ENCODE measurements at places on chromosomes 6 and 20. TPM values are rescaled to one million over a fixed set of nuclear protein-coding genes. Genes with fewer than 3 reads are reported as not detected.
A peak's percentile ranks its signal among the peaks of the same experiment; 100 is the strongest.

- H3K4me1 ChIP-seq = peaks cover 29% of the 10 kb centered on the region
- peak overlapping the region; percentile 88 for H3K4me3 ChIP-seq
- peak overlapping the region; percentile 86 for H3K27ac ChIP-seq
- H3K36me3 ChIP-seq = peaks cover 29% of the 10 kb centered on the region
Measured at GRCh38 chr6:57048577-57048976, 2.1 kb downstream of the KIAA1586 start.

Gene SLC35D3
- not detected for total RNA-seq

Gene RING1
- 19.6 TPM for total RNA-seq

- no peaks in the 10 kb centered on the region for H3K27me3 ChIP-seq
- H3K27ac ChIP-seq = no peak overlapping the region
- H3K4me1 ChIP-seq = no peaks in the 10 kb centered on the region
- DNase-seq = no peak
- H3K4me3 ChIP-seq = no peak overlapping the region
Measured at GRCh38 chr6:11668455-11668854, 110.1 kb downstream of the ADTRP start.

- no peak for DNase-seq
- no peak overlapping the region for H3K4me3 ChIP-seq
- no peak overlapping the region for H3K27ac ChIP-seq
Measured at GRCh38 chr6:156943816-156944215, 166.6 kb downstream of the ARID1B start.

Gene ARMC12
- 0.69 TPM for total RNA-seq

- H3K27ac ChIP-seq = no peak overlapping the region
- H3K36me3 ChIP-seq = no peaks in the 10 kb centered on the region
- H3K4me3 ChIP-seq = no peak overlapping the region
Measured at GRCh38 chr6:163963205-163964120, 548.9 kb downstream of the QKI start.

- no peak for DNase-seq
- H3K36me3 ChIP-seq = no peaks in the 10 kb centered on the region
- no peak overlapping the region for H3K4me3 ChIP-seq
Measured at GRCh38 chr6:101545191-101545590, 151.7 kb downstream of the GRIK2 start.

GRCh38 chr6:44263354-44264100, 1.8 kb downstream of the NFKBIE start:
- H3K4me1 ChIP-seq = peaks cover 31% of the 10 kb centered on the region
- H3K36me3 ChIP-seq = peaks cover 10% of the 10 kb centered on the region
- peak overlapping the region; percentile 82 for H3K27ac ChIP-seq
- H3K4me3 ChIP-seq = peak overlapping the region; percentile 96
- H3K27me3 ChIP-seq = peaks cover 5% of the 10 kb centered on the region

DNA sequence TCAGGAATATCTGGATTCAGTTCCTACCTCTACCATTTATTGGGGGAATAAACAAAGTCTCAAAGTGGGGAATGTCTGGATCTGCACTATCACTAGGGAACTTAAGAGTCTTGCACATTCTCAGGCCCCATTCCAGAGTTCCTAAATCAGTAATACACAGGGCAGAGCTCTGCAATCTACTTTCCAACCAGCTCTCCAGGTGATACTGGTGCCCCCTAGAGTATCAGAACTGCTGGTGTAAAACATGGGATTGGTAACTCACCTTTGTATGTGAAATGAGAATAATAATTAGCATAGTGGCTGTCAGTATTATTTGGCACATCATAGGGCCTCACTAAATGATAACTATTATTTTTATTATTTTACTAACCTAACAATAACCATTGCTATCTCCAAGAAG, 278.8 kb upstream of the IMPG1 start:
- H3K36me3 ChIP-seq = no peaks in the 10 kb centered on the region
- H3K27ac ChIP-seq = no peak overlapping the region
- H3K27me3 ChIP-seq = peaks cover 2% of the 10 kb centered on the region
- DNase-seq = no peak

DNA sequence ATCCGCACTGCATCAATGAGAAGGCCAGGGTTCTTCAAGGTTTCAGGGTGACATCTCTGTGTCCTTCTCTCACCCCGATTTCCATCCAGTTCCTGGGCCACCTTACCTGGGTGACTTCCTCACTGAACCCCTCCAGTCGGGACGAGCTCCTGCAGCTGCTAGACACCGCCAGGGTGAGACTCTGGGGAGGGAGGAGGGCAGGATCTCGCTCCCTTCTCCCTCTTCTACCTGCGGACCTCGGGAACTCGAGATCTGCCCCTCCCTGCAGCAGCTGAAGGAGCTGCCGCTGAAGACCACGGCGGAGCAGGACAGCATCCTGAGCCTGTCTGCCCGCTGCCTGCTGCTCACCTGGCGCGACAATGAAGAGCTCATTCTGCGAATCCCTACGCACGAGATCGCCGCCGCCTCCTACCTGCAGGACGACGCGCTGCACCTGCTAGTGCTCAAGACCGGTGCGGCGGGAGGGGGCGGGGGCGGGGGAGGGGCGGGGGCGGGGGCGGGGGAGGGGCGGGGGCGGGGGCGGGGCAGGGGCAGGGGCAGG, 7.5 kb downstream of the CCM2L start:
- no peak overlapping the region for H3K27ac ChIP-seq
- peaks cover 20% of the 10 kb centered on the region for H3K4me1 ChIP-seq
- peak overlapping the region; percentile 77 for H3K4me3 ChIP-seq

DNA sequence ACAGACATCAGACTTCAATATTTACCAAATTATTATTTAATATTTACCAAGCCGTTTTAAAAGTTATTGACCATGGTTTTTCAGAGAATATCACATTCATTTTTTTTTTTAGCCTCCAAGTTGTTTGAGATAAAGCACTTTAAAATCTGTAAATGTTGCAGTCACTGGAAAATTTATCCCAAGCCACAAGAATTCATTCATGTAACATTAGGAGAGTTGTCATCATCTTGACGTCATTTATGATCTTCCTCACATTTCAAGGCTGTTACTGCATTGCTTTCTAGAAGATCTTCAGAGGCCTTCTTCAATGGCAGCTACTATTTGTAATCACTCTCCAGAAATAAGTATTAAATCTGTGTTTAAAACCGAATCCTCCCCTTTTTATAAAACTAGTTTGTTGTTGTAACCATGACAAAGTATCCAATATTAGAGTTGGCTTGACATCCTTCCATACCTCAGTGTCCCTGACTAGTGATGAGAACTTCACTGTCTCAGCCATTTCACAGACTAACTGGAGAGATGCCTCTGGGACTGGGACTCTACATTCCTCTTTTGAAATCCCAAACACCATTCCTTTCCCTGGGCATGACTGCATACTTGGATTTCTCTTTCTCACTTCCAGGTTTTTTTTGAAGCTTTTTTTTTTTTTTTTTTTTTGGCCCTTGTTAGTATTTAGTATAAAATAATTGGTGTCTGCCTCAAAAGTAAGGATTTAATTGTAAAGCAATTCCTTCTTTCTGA, 100.1 kb downstream of the ZFAND3 start:
- no peak overlapping the region for H3K4me3 ChIP-seq
- H3K27ac ChIP-seq = peak overlapping the region; percentile 53
- peaks cover 4% of the 10 kb centered on the region for H3K27me3 ChIP-seq
- H3K4me1 ChIP-seq = peaks cover 13% of the 10 kb centered on the region
- H3K36me3 ChIP-seq = peaks cover 3% of the 10 kb centered on the region

- H3K27ac ChIP-seq = no peak overlapping the region
- DNase-seq = no peak
Measured at GRCh38 chr20:152131-152530, 5.1 kb upstream of the DEFB127 start.

Gene MLIP
- not detected for total RNA-seq

DNA sequence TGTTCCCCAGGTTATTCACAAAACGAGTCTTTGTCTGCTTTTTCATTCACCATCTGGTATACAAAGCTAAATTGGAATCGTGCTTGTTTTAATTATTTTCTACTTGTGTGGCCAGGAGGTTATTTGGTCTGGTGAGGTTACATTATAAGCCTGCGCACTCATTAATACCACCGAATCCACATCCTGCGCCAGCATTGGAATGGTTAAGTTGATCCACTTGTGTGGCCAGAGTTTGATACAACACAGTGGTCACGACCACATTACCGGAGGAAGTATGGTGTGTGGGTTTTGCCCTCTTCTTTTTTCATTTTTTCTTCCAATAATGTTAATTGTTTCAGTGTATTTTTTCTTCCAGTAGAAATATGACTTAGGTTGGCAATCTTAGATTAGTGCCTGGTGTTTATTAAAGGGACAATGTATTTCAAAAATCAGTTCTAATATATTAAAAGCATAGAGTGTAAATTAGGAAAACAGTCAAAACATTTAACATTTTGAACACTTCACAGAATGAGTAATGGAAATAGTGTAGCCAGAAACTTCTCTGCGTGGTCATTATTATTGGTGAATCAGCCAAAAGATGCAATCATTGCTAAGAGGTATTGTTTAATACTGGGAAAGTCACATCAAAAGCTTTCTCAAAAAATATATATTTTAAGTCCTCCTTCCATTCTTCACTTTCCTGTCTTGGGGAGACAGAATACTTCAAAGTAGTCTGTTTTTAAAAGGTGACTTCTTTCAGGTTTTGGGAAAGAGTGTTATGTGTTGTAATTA, 84.5 kb downstream of the JARID2 start:
- no peak for DNase-seq
- no peak overlapping the region for H3K4me3 ChIP-seq
- H3K27me3 ChIP-seq = peaks cover 2% of the 10 kb centered on the region
- H3K36me3 ChIP-seq = peaks cover 2% of the 10 kb centered on the region

Gene SNX21
- total RNA-seq = 11.9 TPM

Gene KCNK5
- 9.8 TPM for total RNA-seq

Gene MOCS3
- 6.3 TPM for total RNA-seq

DNA sequence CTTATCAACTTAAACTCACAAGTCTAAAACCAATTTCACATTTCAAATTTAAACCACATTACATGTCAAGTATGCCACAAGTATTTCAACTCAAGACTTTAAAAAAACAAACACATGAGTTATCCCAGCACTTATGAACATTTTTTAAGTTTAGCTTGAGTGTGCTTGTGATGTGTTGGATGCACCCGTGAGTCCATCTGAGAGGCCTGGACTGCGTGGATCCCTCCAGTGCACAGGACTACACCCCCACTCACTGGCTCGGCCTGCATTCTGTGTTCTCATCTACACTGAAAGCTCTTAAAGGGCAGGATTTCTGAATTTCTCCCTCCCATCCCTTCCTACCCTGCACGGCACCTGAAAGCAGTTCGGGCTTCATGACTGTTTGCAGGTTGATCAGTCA, 128.8 kb upstream of the CD93 start:
- H3K27me3 ChIP-seq = no peaks in the 10 kb centered on the region
- no peak overlapping the region for H3K27ac ChIP-seq
- no peaks in the 10 kb centered on the region for H3K36me3 ChIP-seq
- DNase-seq = no peak
- H3K4me3 ChIP-seq = no peak overlapping the region
- H3K4me1 ChIP-seq = no peaks in the 10 kb centered on the region

DNA sequence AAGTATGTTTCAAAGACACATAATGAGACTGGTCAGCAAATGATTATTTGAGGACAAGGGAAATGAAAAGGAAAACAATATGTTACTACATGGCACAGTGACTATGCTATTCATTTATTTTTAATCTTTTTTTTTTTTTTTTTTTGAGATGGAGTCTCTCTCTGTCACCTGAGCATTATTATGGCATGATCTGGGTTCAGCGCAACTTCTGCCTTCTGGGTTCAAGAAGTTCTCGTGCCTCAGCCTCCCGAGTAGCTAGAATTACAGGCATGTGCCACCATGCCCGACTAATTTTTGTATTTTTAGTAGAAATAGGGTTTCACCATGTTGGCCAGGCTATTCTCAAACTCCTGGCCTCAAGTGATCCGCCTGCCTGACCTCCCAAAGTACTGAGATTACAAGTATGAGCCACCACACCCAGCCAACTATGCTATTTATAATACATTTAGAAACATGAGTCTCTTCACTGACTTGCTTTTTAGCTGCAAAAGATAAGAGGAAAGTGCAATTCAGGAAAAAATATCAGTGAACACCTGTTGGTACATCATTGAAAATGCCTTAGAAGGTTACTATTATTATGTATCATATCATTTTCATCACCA, 3.4 kb downstream of the CALHM4 start:
- H3K4me1 ChIP-seq = peaks cover 2% of the 10 kb centered on the region
- H3K4me3 ChIP-seq = no peak overlapping the region
- no peaks in the 10 kb centered on the region for H3K36me3 ChIP-seq
- DNase-seq = no peak
- no peak overlapping the region for H3K27ac ChIP-seq

Gene PPIL6
- total RNA-seq = 0.95 TPM

DNA sequence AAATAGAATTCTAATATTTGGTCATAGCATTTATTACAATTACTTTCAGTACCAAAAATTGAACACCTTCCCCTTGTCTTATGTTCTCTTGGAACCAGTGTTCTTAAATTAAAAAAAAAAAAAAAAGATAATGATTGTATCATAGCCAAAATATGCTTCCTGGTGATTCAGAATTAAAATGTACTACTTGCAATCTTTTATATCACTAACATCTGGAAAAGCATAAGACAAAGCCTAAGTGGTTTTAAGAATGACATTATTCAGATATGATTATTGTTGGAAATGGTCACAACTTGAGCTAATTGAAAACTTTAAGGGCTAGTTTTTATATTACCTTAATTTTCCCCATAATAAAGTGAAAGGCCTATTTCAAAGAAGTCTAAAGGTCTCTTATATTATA, 493.3 kb upstream of the MARCKS start:
- peaks cover 18% of the 10 kb centered on the region for H3K4me1 ChIP-seq
- H3K27ac ChIP-seq = no peak overlapping the region
- H3K27me3 ChIP-seq = no peaks in the 10 kb centered on the region
- H3K36me3 ChIP-seq = no peaks in the 10 kb centered on the region
- no peak overlapping the region for H3K4me3 ChIP-seq

Gene TBXT
- 44.8 TPM for total RNA-seq

DNA sequence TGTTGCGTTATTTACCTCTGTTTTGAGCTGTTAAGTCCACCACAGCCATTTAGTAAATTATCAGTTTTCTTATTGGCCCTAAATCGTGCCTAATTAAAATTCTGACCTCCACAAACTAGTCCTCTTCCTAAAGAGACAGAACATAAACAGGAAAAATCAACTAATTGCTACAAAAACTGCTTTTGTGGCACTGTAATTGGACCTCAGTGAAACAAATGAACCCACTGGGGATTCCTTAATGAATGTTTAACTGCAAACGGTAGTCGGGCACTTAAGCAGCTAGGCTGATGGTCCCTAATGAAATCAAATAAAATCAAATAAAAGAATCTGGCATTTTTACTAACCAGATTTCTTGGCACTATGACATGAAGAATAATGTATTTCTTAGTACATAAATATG, 513.4 kb upstream of the SLC35B3 start:
- no peak overlapping the region for H3K27ac ChIP-seq
- H3K36me3 ChIP-seq = no peaks in the 10 kb centered on the region
- H3K27me3 ChIP-seq = no peaks in the 10 kb centered on the region

Gene CUTA
- 163 TPM for total RNA-seq

Gene TSPO2
- not detected for total RNA-seq

Gene GPR63
- 1.5 TPM for total RNA-seq
